ENCODE measurements at places on chromosomes 4 and X. TPM values are rescaled to one million over a fixed set of nuclear protein-coding genes. Genes with fewer than 3 reads are reported as not detected.

The ZAR1 gene
- not detected for total RNA-seq

The RRH gene
- not detected for total RNA-seq

The POLN gene
- total RNA-seq = 4.2 TPM

The AR gene
- 16.0 TPM for total RNA-seq

The PDCL2 gene
- total RNA-seq = not detected

The SLC25A14 gene
- 10.6 TPM for total RNA-seq

The XAGE1A gene
- total RNA-seq = not detected

The GRPR gene
- 0.28 TPM for total RNA-seq

The CFAP99 gene
- total RNA-seq = 0.12 TPM

The GPR50 gene
- total RNA-seq = not detected

The CT45A6 gene
- total RNA-seq = not detected

The PPEF2 gene
- total RNA-seq = not detected

The RAB33A gene
- total RNA-seq = 0.91 TPM

The STOX2 gene
- total RNA-seq = 0.02 TPM

The BTK gene
- 0.13 TPM for total RNA-seq

The SLIT2 gene
- 28.2 TPM for total RNA-seq

The TMEM131L gene
- total RNA-seq = 21.2 TPM

The NEIL3 gene
- total RNA-seq = 6.9 TPM

The GLRA3 gene
- total RNA-seq = not detected

The DUSP21 gene
- total RNA-seq = not detected

The RXFP1 gene
- total RNA-seq = not detected

The ABCD1 gene
- 14.3 TPM for total RNA-seq

The PIN4 gene
- 10.4 TPM for total RNA-seq

The PF4V1 gene
- total RNA-seq = not detected

The STARD8 gene
- total RNA-seq = 14.8 TPM

The LRCH2 gene
- 4.7 TPM for total RNA-seq

The PNMA5 gene
- total RNA-seq = not detected

The TEC gene
- 0.97 TPM for total RNA-seq

The SMIM31 gene
- total RNA-seq = not detected

The POF1B gene
- total RNA-seq = not detected

The RAB9B gene
- 0.55 TPM for total RNA-seq

The PHOX2B gene
- total RNA-seq = not detected

The HS6ST2 gene
- 0.55 TPM for total RNA-seq

The SPACA5 gene
- total RNA-seq = not detected

The DUX4 gene
- not detected for total RNA-seq

The FGFBP2 gene
- total RNA-seq = not detected

The GPR119 gene
- not detected for total RNA-seq

The RBMX gene
- total RNA-seq = 251 TPM

The OPN1MW2 gene
- not detected for total RNA-seq

The MBTPS2 gene
- total RNA-seq = 16.4 TPM

The ARMCX6 gene
- 91.9 TPM for total RNA-seq

The RNF212 gene
- 2.3 TPM for total RNA-seq

The MAOB gene
- not detected for total RNA-seq
